Myocyte (in vitro differentiated cells): ENCODE measurements at places on chromosomes 3 and 15.

GRCh38 chr3:17469520-17469919 lies 272.9 kb downstream of the TBC1D5 start:
- no peak for DNase-seq

DNA sequence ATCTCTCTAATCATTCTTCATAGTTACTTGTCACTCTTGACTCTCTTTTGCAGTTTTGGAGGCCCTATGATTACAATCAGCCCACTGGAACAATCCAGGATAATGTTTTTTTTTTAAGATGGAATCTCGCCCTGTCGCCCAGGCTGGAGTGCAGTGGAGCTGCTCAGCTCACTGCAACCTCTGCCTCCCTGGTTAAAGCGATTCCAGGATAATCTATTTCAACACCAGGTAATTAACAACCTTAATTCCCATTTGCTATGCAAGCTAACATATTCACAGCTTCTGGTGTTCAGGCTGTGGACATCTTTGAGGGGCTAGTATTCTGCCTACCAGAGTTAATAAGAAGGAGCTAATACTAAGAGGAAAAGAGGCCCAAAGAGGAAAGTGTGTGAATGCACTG lies 1.1 kb upstream of the BLOC1S6 start:
- DNase-seq = no peak

DNA sequence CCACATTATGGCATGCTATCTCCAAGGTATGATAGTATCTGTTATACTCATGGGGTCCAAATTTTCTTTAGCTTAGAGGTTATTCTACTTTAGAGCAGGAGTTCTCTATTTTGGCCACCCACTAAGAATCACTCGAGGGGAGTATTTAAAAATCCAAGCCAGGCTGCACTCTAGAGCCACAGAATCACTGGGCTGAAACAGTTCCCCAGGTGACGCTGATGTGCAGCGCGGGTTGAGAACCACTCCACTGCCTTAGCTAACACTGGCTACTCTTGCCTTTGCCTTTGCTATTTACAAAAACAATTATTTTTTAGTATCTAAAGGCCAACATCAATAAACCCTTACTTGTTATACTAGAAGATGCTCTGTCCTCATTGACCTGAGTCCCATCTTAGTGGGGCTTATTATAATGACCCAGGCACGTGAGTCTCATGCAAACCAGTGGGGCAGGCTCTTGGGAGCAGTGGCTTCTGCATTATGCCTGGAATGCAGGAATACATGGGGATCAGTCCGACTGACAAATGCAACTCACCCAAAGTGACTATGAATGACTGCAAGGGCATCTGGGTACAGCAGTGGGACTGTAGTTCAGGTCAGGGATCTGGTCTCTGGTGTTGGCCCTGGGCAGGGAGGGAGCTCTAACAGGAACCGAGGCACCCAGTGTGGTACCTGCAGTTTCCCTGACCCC lies 21.7 kb upstream of the CGNL1 start:
- no peak for DNase-seq

DNA sequence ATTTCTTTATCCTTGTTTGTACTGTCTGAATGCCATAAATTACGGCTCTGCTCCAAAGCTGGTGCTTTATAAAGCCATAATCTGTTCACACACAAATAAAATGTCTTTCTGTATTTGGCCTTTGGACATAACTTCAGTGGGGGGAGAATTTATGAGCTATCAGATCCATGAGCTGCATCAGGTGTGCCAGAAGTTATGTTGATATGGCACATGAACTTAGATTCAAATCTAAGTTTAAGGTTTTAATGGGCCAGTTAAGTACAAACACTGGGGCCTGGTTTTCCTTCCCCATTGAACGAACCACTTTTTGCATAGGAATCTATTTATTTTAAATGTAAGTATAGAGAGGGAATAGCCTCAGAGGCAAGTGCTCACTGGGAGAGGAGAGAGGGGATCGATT lies 239.9 kb downstream of the NFKBIZ start:
- no peak for DNase-seq

DNA sequence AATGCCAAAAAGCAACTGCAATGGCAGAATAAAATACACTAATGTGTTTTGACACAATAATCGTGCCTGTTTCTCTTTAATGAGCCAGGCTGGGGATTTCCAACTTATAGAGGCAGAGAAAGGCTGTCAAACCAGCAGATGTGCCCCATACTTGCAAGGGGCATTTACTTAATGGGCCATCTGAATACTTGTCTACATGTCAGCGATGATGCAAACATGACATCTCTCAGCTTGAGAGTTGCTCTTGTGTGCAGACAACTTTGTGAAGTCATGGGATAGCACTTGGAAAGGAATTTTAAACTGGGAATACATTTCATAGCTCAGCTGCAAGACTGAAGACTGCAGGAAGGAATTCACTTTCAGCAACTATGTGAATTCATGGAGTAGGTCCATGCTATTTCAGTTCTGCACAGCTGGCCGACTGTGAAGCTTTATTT lies 127.4 kb upstream of the ADAMTS9 start:
- DNase-seq = peak; percentile 40

DNA sequence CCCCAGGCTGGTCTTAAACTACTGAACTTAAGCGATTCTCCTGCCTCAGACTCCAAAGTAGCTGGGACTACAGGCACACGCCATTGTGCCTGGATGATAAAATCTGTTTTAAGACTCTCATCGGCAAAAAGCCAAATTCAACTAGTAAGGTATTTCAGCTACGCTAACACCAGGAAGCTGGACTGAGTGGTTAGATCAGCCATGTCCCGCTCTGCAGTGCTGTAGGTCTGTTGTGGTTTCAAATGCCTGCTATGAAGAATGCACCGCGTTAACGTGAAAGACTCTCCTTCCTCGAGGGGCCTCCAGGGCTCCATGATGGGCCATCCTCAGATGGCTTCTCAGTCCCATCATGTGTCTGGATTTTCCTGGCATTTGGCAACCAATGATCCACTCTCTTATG lies 70.2 kb downstream of the PCOLCE2 start:
- DNase-seq = no peak

GRCh38 chr3:88312256-88312655 lies 162.5 kb downstream of the C3orf38 start:
- peak; percentile 20 for DNase-seq

- DNase-seq = no peak
Observed at GRCh38 chr15:80747317-80748053, 31.7 kb upstream of the CEMIP start.

- peak; percentile 37 for DNase-seq
Observed at GRCh38 chr3:143427631-143428030, 308.1 kb downstream of the CHST2 start.

GRCh38 chr3:195556390-195556789 lies 13.3 kb upstream of the PPP1R2 start:
- no peak for DNase-seq

- DNase-seq = no peak
Observed at GRCh38 chr15:61083788-61084134, 145.3 kb downstream of the RORA start.

DNA sequence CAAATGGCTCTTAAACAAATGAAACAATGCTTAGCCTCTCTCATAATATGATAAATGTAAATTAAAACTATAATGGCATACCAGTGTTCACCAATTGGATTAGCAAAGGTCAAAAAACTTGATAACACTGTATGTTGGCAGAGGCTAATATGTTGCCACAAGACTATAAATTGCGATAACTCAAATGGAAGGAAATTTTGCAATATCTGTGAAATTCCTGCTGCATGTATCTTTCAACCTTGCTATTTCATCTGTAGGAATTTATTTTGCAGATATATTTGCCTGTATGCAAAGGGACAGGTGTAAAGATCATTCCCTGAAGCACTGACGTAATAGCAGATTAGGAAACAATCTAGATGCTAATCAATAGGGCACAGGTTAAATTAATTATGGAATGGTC lies 191.4 kb upstream of the EIF1B start:
- no peak for DNase-seq

DNA sequence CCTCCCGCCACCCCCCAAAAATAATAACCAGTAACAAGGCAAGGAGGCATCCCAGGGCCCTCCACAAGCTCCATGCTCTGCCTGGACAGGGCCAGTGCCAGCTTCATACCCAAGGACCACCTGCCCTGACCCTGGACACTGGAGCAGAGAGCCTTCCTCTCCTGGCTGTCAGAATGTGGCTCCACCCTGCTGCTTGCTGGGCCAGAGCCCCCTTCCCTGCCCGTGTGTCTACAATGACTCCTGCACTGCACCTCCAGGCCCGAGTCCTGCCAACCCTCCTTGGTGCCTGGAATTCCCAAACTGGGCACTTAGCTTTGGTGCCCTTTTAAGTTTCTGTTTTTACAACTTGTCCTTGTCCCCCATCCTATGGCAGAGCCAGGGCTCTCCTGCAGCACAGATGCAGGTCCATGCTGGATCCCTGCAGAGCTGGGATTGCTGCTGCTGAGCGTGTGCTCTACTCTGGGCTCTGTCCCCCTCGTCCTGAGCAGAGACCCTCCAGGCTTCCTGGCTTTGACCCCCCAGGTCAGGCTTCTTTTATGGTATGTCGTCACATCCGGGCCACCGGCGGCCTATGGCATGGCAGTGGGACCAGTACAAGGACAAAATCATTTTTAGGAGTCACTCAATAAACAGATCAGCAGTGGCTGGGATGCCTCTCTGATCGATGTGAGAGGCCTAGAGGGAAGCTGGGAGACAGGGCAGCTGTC lies 11.4 kb upstream of the SNRPA1 start:
- no peak for DNase-seq

- peak; percentile 47 for DNase-seq
Observed at GRCh38 chr3:8938021-8938420, 25.3 kb downstream of the RAD18 start.

- DNase-seq = no peak
Observed at GRCh38 chr3:120424506-120424905, 26.3 kb downstream of the FSTL1 start.

DNA sequence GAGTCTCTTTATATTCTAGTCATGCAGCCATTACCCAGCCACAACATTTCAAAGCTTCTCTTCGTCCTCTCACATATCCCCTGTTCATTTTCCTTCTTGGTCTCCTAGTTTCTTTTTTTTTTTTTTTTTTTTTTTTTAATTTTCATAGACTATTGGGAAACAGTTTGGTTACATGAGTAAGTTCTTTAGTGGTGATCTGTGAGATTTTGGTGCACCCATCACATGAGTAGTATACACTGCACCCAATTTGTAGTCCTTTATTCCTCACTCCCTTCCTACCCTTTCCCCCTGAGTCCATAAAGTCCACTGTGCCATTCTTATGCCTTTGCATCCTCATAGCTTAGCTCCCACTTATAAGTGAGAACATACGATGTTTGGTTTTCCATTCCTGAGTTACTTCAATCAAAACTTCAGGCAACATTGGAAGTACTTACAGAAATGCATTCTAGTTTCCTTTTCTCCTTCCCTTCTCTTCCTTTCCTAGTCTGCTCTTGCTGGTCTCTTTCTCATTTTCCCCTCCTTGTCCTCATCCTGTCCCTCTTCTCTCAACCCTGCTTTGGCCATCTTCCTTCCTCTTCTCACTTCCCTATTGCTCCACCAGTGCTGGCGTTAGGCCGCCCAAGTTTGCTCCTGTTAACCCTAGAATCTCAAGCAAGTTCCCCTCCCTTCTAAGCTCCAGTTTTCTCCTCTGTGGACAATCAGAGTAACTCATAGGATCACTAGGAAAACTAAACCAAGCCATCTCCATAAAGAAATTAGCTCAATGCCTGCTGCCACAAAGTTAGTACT lies 4.8 kb downstream of the ATP8B4 start:
- DNase-seq = no peak

DNA sequence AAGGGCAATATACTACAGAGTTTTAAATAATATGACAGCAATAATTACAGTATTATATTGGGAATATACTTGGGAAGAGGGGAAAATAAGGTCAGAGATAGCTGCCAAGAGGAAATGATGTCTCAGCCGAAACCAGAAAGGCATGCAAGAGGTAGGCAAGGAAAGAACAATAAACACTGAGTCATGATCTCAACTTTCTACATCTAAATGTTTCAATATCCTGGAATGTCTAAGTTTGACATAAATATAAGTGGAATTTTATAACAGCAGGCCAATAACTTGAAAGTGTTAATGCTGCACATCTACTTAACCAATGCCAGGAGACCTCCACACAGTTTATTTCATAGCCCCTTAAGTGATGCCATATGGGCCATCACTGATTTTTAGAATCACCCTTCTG lies 99.8 kb upstream of the CPNE4 start:
- DNase-seq = peak; percentile 43

DNA sequence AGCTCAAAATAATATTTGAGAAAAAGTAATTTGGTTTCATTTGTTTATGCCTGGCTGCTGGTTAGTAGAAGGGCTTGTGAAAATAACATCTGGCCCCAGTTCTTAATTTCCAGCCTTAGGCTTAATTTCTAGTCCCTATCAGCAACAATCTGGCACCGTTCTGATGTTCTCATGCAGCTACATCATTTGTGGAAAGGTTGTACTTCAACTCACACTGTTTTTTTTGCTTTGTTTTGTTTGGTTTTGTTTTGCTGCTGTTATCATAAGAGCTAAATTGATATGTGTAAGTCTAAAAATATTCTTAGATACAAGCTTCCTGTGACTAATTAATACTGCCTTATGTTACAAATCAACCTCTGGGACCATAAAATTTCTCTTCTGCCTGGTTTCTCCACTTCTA lies 8.9 kb downstream of the CPA3 start:
- DNase-seq = no peak

GRCh38 chr3:71532639-71533395 lies 50.7 kb downstream of the FOXP1 start:
- DNase-seq = no peak

- no peak for DNase-seq
Observed at GRCh38 chr15:65100442-65100841, 14.6 kb downstream of the UBAP1L start.

DNA sequence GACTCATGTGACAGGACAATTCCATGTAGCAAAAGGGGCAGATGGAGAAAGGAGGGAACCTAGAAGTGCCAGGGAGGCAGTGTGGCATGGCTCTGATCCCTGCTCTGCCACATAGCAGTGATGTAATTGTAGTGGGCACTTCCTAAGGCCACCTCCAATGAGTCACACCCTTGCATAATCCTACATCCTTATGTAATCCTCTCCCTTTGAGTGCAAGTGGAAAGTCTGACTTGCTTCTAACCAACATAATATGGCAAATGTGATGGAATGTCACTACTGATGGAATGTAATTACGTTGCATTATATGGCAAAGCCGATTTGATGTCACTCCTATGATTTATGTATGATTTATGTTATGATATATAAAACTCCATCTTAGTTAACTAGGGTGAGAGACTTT lies 72.9 kb upstream of the ATP2C1 start:
- peak; percentile 71 for DNase-seq

- DNase-seq = no peak
Observed at GRCh38 chr3:15390460-15390859, 36.9 kb downstream of the METTL6 start.

- DNase-seq = no peak
Observed at GRCh38 chr15:67946701-67947100, 106.9 kb upstream of the RNU6-1 start.
